ENCODE measurements at places on chromosomes 5 and 9.
A peak's percentile ranks its signal among the peaks of the same experiment; 100 is the strongest.

DNA sequence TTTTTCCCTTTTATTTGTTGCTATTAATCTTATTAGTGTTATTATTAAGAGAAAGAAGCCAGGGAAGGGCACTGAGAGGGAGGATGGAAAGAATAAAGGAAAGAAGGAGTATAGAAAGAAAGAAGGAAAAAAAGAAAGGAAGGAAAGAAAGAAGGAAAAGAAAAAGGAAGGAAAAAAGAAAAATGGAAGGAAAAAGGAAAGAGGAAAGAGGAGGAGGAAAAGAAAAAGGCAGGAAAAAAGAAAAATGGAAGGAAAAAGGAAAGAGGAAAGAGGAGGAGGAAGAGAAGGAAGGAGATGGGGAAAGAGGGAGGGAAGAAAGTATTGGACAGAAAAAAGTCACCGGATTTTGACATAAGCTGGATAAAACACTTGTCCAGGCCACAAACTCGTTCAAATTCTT, 47.8 kb downstream of the ANXA1 start:
- no peak for DNase-seq

DNA sequence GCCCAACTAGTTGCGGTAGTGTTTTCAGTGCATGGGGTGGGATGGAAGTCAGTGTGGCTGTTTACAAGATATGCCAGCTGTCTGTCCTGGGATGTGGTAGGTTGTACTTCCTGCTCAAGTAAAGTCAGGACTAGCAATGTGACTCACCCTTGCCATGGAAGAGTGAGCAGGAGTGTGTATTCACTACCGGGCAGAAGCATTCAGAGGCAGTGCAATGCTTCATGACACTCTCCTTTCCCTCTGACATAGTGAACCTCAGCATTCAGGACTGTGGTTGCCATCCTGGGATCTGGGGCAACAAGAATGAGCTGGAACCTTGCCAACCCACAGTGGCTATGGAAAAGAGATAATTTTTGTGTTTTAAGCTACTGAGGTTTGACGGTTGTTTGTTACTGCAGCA, 68.9 kb downstream of the BOD1 start:
- no peak for DNase-seq

DNA sequence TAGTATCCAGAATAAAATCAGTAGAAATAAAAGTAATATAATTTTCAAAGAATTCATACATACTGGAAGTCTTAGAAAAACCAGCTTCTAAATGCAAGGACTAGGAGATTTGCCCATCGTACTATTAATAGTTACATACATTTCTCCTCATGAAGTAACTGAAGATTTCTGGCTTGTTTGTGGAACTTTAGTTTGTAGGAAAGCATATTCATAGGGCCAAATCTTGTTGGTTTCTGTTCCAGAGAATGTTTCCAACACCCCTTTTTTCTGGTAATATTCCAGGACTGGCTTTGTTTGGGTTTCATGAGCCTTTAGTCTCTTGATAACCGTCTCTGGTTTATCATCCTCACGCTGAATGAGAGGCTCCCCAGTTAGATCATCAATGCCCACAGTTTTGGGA, 66.3 kb upstream of the TJP2 start:
- no peak for DNase-seq

- no peak for DNase-seq
Observed at GRCh38 chr5:126816649-126817048, 39.7 kb downstream of the LMNB1 start.

GRCh38 chr9:132185073-132186009, 23.5 kb downstream of the NTNG2 start:
- no peak for DNase-seq

DNA sequence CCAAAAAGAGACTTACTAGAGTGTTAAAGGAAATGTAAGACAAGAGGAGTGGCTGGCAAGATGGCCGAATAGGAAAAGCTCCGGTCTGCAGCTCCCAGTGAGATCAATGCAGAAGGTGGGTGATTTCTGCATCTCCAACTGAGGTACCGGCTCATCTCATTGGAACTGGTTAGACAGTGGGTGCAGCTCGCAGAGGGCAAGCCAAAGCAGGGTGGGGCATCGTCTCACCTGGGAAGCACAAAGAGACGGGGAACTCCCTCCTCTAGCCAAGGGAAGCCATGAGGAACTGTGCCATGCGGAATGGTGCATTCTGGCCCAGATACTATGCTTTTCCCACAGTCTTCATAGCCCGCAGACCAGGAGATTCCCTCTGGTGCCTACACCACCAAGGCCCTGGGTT, 308.7 kb downstream of the AGTPBP1 start:
- no peak for DNase-seq

- peak; percentile 62 for DNase-seq
Observed at GRCh38 chr5:120778491-120779484, 314.7 kb downstream of the PRR16 start.

DNA sequence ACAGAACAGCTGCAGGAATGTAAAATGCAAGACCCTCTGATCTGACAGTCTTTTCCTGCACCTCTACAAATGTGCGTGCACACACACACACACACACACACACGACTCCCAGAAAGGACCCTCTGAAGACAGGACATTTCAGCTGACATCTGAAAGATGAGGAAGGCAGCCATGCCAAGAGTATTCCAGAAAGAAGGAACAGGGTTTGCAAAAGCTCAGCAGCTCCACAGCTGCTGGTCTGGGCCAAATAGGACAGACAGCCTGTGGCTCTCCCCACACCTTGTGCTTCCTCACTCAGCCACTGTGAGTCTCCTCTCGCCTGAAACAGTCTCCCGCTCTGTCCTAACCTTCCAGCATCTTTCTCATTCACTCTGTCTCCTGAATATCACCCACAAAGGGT, 189.0 kb downstream of the PALM2AKAP2 start:
- no peak for DNase-seq

- DNase-seq, result no peak
Observed at GRCh38 chr5:125154301-125155110, 408.1 kb upstream of the ZNF608 start.

DNA sequence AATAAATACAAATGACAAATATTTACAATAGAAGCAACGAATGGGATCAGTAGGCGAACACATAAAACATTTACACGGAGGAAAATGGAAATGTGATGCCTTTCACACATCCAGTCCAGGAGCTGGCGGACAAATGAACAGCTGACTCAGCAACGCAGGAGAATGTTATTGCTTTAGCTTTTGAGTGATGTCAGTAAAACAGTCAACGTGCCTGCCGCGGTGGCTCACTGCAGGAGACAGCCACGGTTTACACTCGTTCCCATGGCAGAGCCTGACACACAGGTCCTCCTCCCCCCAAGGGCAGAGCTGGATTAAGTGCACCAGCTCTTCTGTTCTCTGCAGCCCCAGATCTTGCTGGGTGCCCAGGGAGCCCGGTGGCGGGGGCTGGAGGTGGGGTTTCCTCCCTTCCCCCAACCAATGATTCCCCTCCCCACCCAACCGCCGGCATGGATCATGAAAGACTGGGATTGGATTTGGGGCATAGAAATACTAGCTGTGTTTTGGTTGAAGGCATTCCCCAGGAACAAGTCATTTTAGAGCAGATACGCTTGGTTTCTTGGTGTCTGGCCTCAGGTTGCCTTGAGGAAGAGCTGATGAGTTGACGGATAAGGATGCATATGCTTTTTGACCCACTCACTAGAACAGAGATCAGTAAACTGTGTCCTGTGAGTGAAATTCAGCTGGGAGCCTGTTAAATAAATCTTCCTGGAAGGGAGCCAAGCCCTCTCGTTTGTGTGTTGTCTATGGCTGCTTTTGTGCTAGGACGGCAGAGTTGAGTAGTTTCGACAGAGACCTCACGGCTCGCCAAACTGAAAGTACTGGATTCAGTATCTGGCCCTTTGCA, 12.5 kb downstream of the STC2 start:
- DNase-seq, result peak; percentile 49

DNA sequence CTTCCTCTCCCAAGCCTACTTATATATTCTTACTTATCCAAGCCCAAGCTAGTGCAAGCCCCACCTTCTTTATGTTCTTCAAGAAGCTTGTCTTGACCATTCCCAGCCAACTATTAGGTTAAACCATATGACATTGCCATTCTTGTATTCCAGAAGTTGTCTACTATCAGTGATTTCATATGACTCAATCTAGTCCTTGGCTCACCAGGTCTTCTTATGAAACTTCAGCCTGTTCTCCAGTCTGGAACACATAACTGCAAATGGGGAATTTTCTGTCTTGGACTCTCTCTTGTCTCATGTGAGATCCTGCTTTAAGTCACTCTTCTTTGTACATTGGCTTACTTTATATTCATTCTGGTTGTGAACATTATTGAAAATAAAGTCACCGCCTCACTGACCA, 130.7 kb downstream of the TTLL11 start:
- no peak for DNase-seq

DNA sequence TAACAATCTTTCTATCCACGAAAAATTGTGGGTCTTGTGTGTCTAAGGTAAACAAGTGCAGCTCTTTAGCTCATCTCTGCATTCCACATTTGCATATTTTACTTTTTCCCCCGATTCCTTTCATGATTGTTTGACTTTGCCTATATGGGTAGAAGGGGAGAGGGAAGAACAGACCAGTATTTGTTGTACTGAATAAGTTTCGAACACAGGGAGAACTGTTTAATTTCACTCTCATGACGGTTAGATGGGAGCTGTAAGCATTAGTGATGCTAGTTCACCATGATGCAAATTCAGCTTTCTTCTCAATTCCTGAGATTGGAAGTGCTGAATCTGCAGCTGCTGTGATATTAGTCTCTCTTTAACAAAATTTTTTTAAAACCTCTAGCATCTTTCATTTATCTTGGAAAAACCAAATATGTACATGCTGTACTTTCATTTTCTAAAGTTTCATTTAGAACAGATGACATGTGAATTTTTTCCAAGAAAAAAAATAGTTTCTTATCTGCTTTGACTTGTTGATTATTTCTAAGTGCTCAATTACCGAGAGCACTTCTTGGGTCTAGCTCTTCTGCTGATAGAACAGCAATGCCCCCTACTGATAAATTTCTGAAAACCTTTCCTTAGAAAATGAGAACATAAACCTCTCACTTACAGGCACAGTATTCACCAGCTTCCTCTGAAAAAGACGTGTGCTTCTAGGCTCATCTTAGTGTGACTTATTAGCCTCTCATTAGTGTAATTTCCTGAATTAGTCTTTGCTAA, 149.5 kb downstream of the BAAT start:
- DNase-seq, result no peak

- no peak for DNase-seq
Observed at GRCh38 chr5:79378510-79379186, 135.3 kb downstream of the HOMER1 start.

DNA sequence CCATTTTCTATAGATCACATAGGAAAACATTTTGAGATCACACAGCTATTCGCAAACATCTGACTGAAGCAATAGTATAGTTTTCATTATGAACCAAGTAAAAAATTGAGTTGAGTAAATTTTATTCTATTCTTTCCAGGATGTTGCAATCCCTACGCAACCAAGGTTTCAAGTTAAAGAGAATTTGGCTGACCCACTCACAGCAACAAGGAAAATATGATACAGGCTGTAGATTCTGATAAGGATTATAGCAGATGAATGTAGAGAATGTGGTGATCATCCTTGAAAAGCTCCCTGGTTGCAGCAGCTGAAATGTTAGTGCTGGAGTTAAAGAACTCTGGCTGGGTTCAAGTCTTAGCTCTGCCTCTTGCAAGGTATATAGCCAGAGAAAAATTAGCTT, 4.7 kb downstream of the ABCA1 start:
- DNase-seq, result peak; percentile 55

DNA sequence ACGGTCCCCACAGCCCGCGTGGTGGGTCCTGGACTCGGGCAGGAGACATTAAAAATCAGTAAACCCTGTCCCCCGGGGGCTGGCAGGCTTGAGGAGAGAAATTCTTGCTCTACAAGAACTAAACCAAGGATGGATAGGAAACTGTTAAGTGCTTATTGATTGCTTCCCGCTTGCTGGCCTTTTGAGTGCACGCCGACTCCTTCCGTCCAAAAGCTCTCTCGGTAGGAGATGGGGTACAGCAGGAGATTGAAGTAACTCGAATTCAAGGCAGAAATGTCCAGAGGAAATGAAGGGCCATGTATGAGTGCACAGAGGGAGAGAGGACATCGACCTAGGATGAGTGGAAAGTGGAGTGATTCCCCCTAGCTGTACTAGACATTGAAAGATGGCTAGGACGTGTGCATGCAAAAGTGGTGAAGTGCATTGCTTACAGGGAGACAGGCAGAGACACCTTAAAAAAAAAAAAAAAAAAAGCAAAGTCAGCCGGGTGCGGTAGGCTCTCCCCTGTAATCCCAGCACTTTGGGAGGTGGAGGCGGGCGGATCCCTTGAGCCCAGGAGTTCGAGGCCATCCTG, 923 bp downstream of the RECK start:
- no peak for DNase-seq

DNA sequence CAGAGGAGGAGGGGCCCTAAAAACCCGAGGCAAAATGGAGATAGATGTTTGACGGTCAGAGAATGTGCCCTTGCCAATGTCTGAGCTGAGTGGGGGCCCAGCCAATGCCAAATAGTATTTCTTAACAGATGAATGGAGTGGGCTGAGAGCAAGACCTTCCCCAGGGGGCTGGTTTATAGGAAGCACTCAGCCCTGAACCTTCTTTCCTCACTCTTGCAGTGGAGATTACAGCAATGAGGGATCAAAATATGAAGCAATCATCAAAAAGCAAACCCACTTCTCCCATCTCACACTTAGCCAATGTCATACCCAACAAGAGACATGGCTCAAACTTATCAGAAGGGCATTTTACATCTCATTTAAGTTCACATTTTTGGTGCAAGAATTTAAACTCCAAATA, 350.3 kb downstream of the GADD45G start:
- DNase-seq, result no peak

DNA sequence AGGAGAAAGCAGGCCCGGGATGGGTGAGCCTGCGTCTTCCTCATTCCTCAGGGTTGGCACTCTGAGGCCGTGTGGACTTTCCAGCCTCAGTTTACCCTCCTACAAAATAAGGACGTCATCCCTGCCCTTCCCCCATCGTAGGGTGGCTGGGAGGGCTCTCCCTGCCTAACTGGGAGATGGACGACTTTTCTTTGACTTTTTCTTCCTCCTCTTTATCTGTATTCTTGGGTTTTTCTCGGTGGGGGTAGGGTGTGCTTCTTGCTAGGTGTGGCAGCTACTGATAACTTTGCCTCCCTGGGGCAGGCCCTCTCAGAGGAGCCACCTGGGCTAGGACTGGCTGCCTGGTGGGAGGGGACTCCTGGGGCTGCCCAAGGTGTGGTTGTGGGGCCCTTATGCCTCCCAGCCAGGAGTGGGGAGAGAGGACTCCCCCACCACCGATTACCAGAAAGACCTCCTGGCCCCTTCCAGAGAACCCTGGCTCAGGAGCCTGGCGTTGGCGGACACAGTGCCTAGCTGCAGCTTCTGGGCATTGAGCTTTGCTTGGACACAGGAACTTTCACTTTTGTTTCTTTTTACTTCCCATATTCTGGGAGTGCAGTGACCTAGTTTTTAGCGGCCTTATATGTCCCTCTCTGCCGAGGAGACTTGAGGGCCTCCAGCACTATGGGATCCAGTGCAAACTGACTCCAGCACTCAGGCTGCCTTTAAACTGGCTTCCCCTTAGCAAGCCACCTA, 6.1 kb downstream of the GLIPR2 start:
- no peak for DNase-seq
